Activated T-helper 17 cell treated with anti-CD3 and anti-CD28 coated beads, Interleukin-2, amount 50 U/mL, for 72 hours (primary cell): ENCODE measurements at places on chromosomes 12 and 14. TPM values are rescaled to one million over a fixed set of nuclear protein-coding genes. Genes with fewer than 3 reads are reported as not detected.

GRCh38 chr14:93977790-93978581, 1.6 kb upstream of the ASB2 start:
- ATAC-seq = peak; percentile 81

- no peak for ATAC-seq
Measured at GRCh38 chr14:100709289-100710284, 17.1 kb upstream of the DLK1 start.

NKX2-1 gene
- total RNA-seq = not detected

SETD1B gene
- 23.4 TPM for total RNA-seq

DNA sequence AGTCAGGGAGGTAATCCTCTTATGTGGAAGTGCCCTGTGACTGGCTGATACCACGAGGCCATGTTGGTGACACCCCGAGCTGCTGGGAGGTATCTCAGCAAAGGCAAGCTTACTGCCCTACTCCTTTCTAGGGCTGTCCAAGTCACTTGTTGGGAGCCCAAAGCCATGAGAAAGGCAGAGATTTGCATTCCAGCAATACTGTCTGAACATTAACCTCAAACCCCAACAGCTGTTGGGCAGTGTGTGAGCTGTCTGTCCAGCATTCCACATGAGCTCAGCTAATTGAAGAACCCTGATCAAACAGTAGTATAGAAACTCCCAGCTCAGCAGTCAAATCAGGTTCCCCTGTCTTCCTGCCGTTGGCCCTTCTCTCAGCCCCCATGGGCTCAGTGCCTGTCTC, 9.2 kb downstream of the ABHD4 start:
- ATAC-seq = no peak

NELL2 gene
- 12.8 TPM for total RNA-seq

GDF3 gene
- total RNA-seq = not detected

DNA sequence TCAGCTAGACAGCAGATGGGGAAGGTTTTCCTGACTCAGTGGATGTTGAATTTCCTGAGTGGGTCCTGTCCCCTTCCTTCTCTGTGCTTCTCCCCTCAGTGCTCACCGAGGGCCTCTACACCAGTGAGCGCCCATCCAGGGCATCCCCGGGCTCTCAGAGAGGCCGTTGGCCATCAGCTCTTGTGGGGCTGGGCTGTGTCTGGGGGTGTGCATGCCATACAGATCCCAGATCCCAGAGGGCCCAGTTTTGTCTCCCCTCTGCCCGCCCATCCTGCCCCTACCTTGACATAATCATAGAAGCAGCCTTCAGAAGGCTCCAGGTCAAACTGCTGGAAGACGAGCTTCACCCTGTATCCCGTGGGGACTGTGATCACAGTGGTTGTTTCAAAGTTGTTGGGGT, 1.1 kb downstream of the C1R start:
- no peak for ATAC-seq

DNA sequence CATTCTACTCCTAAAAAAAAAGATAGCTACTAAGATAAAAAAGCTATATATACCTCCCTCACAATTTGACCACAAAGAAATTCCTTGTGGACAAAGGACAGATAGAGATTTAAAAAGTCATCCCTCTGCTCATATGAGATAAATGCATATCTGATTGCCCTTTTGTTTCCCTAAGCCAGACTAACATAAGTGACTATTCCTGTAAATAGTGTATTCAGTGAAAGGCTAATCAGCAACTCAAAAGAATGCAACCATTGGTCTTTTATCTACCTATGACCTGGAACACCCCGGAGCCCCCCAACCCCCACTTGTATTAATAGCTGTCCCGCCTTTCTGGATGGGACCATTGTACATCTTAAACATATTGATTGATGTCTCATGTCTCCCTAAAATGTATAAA, 6.3 kb upstream of the TMPO start:
- no peak for ATAC-seq

DNA sequence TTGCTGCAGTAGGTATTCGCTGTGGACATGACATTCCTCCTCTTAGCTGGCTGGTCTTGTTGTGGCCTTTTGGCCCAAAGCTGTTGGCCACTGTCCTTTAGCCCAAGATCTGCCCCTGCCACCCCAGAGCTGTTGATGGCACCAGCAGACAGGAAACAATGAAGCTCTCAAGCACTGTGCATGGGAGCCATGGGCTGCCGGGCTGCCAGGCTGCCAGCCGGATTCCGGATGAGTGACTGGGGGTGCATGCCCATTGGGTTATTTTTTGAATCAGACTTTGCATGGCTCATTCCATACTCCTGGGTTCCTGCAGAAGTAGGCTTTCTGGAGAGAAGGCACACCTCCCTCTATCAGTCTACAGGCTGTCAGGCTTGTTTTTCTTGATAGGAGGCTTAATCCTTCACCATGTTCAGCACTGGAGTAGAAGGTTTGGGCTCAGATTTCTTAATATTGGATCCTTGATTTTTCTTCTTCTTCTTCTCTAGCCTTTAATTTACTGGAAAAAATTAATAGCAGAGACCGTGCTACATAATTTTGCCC, 32.4 kb downstream of the MAX start:
- no peak for ATAC-seq

DNA sequence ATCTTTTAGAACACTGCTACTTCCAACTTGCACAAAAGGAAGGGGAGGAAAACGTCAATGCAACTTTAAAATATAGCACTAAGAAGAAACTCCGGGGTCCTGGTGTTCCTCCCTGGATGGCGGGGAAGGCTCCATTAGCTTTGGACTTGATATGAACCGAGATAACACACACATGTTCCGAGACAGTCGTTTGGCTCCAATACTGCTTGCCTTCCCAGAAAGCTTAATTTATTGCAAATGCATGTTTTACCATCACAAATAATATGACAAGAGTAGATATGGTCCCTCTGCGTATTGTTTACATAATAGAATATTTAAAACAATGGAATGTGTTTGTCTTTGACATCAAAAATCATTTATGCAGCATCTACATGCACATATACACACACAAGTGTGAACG, 87.6 kb upstream of the CLMN start:
- no peak for ATAC-seq

DNA sequence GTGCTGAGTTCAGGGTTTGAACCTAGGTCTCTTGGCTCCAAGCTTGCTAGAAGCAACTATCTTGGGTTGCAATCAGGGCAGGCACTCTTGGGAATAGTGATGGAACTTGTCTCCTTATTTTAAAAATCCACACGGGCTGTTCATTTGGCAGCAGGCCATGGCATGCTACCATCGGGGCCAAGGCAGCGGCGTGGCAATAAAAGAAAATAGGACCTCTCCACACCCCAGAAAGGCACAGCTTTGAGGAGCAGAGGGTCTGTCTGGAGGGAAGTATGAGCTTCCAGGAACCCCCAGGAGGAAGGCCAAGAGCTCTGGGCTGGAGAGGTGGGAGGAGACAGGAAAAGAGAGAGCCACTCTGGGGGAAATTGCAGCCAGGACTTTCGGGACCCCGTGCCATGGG, 15.3 kb downstream of the RPS6KL1 start:
- no peak for ATAC-seq

DNA sequence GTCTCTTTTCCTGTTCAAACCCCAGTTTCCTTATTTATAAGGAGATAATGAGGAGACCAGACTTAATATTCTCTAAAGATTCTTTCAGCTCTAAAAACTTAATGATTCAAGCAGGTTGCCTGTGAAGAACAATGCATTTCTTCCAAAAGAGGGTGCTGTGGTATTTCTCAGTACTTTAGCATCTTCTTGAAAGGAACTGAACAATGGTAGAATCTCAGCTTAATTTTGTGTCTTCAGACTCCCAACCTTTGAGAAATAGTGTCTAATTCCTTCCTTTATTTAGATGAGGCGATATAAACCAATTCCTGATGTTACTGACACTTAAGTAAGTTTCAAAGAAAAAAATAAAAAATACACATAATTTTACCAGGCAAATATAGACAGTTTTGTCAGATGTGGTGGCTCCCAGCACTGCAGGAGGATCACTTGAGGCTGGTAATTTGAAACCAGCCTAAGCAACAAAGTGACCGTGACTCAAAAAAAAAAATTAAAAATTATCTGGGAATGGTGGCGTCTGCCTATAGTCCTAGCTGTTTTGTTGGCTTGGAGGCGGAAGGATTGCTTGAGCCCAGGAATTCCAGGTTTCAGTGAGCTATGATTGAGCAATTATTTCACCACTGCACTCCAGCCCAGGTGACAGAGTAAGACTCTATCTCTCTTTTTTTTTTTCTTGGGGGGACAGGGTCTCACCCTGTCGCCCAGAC, 76.9 kb upstream of the PSMA6 start:
- peak; percentile 35 for ATAC-seq

- no peak for ATAC-seq
Measured at GRCh38 chr12:106178562-106178961, 39.8 kb upstream of the NUAK1 start.

SLCO1A2 gene
- total RNA-seq = not detected

GRCh38 chr14:53148671-53149070, 4.5 kb downstream of the DDHD1 start:
- ATAC-seq = peak; percentile 14

DNA sequence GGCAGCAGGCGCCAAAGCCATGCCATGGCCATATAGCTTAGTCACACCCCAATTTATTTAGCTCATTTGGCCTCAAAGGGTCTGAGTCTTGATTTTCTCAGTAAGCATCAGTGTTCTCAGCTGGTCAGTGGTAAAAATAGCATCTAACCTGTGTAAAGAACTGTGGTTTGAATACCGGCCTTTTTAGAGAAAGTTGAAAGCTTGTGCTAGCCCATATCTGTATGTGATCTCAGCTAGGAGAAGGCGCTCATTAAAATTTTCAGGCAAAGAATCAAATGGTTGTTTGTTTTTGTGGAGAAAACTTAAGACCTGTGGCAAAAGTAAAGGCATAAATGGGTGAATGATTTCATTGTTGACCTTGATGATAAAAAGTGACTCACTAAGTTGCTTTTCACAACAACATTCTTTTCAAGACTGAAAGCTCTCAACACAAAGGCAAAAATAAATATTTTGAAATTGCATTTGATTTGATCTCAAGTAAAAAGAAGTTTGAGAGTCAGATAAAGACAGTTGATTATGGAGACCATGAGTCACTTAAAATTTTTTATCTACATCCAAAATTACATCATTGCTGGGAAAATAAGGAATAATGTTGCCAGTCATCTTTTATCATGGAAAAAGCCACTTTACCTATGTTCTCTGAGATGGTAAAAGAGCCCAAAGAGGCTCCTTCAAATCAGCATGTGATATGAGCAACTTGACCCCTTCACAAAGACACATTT, 128.5 kb upstream of the RGS6 start:
- ATAC-seq = no peak

SYCP3 gene
- total RNA-seq = 0.42 TPM

TDG gene
- 38.2 TPM for total RNA-seq

DNA sequence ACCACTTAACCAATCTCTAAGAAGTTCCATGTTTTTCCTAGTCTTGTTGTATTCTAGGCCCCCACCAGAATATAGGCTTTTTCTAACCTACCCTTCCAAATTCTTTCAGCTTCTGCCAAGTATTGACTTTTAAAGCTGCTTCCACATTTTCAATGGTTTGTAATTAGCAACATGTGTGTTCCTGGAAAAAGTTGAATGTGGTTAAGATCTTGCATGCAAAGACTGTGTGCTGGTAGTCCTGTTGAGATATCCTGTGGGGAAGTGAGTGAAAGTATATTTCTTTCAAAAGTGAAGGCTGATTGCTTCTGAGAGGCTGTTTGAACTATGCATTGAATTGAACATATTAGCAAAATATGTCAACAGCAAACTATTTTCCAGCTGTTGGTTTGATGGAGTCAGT, 646 bp upstream of the OR6C4 start:
- no peak for ATAC-seq

GRCh38 chr14:69693801-69694729, 72.9 kb upstream of the SRSF5 start:
- peak; percentile 29 for ATAC-seq

DNA sequence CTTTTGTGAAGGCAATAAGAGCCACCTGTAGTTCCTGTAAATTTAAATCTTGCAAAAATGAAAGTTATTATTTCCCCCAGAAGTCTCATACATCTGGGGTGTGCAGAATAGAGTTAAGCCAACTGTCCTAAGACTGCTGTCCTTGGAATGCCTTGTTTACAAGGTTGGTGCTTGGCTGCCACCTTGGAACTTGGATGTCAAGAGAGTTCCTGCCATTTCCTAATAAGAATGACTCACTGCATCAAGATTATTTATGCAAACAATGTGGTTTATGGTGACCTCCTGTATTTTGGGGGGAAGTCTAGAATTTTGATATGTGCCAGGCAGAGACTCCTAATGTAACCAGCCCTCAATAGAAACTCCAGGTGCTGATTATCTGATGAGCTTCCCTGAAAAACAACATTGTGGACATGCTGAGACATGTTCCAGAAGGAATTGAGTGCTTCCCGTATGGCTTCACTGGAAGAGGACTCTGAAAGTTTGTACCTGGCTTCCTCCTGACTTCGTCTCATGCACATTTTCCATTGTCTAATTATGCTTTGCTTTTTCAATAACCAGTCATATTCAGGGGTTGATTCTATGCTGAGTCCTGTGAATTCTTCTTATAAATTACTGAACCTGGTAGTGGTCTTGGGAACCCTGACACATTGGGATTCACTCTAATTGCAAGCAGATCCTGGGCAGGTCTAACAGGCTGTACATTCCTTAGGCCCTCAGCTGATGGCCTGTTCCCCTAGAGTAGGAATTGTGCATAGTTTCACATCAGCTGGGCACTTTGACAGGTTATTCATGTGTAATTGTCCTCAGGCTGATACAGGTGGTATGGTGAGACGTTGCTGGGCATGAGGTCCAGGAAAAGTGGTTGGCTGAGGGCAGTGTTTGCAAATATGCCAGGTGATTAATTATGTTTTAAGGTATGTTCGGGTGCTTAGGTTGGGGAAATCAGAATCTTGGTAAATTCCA, 1370.7 kb upstream of the TMEM132C start:
- no peak for ATAC-seq

KCNJ8 gene
- total RNA-seq = not detected

GRCh38 chr14:105026033-105026785, 5.3 kb upstream of the CDCA4 start:
- peak; percentile 68 for ATAC-seq

GRCh38 chr12:109872-110271, 43.3 kb downstream of the IQSEC3 start:
- ATAC-seq = no peak

EML1 gene
- 0.54 TPM for total RNA-seq

FCF1 gene
- total RNA-seq = 62.9 TPM

CLEC4D gene
- not detected for total RNA-seq
